ENCODE measurements at places on chromosomes 3 and 15.
A peak's percentile ranks its signal among the peaks of the same experiment; 100 is the strongest.

GRCh38 chr3:61724801-61725200 lies 163.4 kb downstream of the PTPRG start:
- DNase-seq: no peak

- peak; percentile 60 for DNase-seq
These were observed 17.8 kb upstream of the ATP13A4 start for GRCh38 chr3:193572426-193572908.

- no peak for DNase-seq
These were observed at the start of gene SLCO2A1 for GRCh38 chr3:134029734-134030378. TSS of gene SLCO2A1 (minus strand) at chr3:134029925. CDS start at chr3:134029802, 123 bp downstream.

DNA sequence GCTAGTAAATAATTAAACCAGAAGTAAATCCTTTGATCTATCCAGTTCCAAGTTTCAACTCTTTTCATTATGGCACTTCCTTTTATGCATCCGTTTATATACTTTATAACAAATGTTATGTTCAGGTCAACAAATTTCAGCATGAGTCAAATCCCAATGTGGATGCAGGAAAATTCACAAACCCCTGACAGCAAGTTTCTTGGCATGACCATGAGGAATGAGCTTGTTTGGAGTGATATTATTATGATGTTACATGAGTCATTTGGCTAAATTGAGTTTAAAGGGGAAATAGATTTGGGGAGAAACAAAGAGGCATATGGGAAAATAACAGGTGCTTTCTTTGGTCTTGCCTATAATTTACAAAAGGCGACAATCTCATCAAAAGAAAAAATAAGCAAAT lies 32.1 kb upstream of the KCNMB2 start:
- no peak for DNase-seq

- no peak for DNase-seq
These were observed 46.4 kb downstream of the TIPARP start for GRCh38 chr3:156720826-156721225.

- DNase-seq: no peak
These were observed 80.1 kb upstream of the TSC22D2 start for GRCh38 chr3:150327678-150328653.

DNA sequence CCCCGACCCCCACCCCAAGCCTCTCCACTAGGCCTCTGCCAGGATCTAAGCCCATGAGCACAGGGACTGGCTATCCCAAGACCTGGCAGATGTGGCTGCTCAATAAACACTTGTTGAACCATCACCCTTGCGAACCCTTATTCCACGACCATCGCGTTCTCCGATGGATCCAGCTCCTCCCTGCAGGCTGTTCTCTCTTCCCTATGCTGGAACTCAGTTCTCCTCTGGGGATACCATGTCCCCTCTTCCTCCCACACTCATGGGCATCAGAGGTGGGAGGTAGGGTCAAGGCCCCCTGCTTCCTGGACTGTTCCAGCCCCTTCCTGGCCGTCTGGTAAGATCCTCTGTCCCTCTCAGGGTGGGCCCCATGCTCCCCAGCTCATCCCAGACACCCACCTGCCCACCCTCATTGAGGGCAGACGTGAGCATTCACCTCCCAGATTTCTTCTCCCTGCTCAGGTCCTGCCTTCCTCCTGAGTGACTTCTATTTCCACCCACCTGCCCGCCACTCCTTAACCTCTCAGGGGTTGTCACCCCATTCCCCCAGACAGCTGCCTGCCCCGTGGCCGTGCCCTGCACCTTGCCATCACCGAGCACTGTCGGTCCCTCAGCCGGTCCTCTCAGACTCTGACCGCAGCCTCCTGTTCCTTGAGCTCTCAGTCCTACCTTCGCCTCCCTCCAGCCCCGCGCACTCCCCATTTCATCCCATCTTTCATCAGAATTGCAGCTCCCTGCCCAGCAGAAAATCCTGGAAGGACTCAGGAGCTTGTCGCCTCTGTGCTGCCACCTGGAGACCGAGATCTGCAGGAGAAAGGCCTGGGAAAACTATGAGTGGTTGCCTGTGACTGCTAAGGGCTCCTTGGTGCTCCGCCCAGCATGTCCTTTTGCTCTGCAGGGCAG lies 42.0 kb downstream of the PML start:
- peak; percentile 15 for DNase-seq

GRCh38 chr3:111802163-111802625 lies 56.9 kb upstream of the PHLDB2 start:
- DNase-seq: no peak

DNA sequence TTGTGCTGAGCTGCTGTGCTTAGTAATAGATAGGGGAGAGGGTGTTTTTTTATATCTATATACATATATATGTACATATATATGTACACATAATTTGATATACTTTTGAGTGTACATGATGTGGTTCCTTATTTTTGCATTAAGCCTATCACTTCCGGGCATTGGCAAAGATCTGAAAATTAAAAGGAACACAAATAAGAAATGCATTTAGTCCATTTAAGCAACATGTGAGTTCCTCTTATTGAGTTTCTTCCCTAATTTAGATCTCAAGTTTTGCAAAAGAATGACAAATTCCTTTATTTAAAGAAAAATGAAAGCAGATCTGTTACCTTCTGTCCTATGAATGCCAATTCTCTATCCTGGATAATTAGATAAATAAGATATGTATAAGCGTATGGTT lies 435.1 kb downstream of the LPP start:
- no peak for DNase-seq

GRCh38 chr3:71924721-71925120 lies 139.8 kb upstream of the PROK2 start:
- DNase-seq: no peak

GRCh38 chr3:165749821-165750220 lies 87.4 kb downstream of the BCHE start:
- no peak for DNase-seq

- DNase-seq: no peak
These were observed 36.3 kb downstream of the MLH1 start for GRCh38 chr3:37029516-37030163.

DNA sequence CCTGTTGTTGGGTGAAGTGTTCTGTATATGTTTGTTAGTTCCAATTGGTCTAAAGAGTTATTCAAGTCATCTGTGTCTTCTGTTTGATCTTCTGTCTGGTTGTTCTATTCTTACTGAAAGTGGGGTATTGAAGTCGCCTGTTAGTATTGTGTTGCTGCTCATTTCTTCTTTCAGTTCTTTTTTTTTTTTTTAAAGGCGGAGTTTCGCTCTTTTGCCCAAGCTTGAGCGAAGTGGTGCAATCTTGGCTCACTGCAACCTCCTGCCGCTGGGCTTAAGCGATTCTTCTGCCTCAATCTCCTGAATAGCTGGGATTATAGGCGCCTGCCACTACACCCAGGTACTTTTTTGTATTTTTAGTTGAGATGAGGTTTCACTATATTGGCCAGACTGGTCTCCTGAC lies 23.5 kb downstream of the PFN2 start:
- no peak for DNase-seq

DNA sequence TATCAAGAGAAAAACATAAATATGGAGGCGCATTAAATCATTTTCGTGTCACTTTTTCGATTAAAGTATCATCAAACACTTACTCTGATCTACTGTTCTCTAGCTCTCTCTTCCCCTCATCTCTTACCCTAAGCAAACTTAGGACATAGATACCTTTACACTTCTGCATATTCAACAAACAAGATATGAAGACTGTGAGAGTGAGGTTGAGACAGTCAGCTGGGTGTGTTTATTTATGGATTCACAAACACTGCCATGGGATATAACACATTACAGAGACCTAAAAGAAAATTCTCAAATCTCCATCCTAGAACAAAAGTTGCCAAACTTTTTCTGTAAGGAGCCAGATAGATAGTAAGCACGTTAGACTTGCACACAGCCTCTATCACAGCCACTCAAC lies 85.2 kb upstream of the ZNF385D start:
- no peak for DNase-seq

DNA sequence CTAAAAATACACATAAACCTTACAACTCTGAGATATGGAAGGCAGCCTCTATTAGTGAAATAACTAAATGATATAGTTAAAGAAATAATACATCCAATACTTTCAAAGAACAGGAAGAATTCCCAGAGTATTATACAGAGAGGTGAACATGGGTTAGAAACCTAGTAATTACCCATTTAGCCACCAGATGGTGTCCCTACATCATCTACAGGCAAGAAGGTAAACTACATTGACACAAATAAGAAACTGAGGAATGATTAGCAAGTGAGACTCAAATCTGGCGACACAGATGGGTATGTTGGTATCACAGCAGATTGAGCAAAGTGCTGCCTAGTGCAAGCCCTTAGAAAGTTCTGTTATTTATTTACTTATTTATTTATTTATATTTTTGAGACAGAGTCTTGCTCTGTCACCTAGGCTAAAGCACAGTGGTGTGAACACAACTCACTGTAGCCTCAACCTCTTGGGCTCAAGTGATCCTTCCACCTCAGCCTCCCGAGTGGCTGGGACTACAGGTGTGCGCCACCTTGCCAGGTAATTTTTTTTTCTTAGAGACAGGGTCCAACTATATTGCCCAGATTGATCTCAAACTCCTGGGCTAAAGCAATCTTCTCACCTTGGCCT lies 28.2 kb downstream of the NEK4 start:
- no peak for DNase-seq

DNA sequence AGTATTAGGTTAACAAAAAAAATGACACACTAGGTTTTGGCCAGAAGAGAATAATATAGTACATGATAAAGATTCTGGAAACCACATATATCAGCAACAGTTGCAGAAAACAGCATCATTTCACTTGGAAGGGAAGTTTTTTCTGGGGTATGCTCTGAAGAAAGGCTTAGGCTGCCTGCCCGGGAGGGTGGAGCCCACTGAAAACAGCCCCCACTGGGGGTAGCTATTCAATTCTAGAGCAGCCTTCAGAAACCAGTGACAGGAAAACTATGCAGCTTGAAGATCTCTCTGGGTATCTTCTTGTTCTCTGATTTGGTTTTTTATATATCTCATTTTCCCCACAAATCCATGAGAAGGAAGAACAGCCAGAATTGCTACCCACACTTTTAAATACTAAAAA lies 43.2 kb downstream of the ZMAT3 start:
- no peak for DNase-seq

GRCh38 chr3:51720292-51721061 lies 13.6 kb downstream of the GRM2 start:
- DNase-seq: no peak

GRCh38 chr3:129282727-129283327 lies 4.2 kb downstream of the HMCES start:
- no peak for DNase-seq

- DNase-seq: no peak
These were observed 23.5 kb upstream of the SLC4A7 start for GRCh38 chr3:27507515-27508266.

DNA sequence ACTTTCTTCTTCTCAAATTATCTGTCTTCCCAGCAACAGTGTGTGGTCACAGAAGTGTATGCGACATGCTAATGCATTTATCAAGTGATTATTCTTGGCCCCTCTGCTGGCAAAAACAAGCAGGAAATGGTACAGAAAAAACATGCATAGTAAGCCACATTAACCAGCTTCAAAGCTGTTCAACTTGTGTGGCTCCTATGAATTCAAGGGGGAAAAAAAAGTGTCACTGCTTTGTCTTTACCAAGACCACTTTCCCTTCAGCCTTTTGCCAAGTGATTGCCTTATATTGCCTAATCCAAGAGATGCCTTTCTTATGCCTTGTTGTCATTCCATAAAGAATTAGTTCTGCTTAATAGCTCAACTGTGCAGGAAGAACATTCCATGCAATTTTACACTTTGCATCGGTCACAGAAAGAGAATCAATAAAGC lies 39.1 kb downstream of the PRTG start:
- no peak for DNase-seq

- DNase-seq: no peak
These were observed 256.1 kb upstream of the ARPP21 start for GRCh38 chr3:35383216-35383615.

- no peak for DNase-seq
These were observed 30.7 kb downstream of the HCN4 start for GRCh38 chr15:73338058-73338457.

- no peak for DNase-seq
These were observed 99.3 kb upstream of the RAD18 start for GRCh38 chr3:9062570-9062969.

- no peak for DNase-seq
These were observed 84.7 kb upstream of the THBS1 start for GRCh38 chr15:39495871-39496840.

DNA sequence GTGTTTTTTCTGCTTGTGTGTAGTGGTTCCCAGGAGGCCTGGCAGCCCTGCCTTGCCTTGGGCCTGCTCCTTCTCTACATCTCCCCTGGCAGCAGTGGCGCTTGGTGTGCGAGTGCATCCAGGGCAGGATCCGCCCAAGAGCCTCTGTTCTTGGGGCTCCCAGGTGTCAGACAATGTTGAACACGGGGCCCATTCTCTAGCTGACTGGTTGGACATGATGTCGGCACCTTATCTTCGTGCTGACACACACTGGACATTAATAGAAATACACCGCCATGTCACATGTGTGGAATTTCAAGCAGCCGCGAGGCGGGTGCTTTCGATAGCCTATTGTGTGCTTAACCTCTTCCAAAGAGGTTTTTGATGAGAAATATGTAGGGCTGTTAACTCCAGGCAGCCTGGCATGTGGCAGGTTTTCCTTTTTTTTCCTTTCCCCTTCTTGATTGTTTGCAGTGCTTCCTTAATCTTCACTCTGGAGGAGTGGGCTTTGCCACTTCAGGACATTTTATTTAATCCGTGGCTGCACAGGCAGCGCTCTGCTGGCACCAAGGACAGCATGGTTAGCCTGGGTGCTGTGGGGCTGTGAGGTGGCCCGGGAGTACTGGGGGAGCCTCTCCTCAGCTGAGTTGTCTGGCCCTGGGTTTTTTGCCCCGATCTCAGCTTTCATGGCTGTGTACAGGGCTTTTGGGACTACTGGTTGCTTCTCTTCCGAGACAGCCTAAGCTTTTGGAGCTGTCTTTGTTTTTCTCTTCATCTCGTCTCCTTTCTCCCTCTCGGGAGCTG lies 42.5 kb downstream of the CHCHD6 start:
- no peak for DNase-seq

GRCh38 chr3:45067941-45068340 lies 41.8 kb downstream of the CLEC3B start:
- DNase-seq: no peak

- DNase-seq: no peak
These were observed 21.8 kb upstream of the EDEM1 start for GRCh38 chr3:5165698-5166097.

DNA sequence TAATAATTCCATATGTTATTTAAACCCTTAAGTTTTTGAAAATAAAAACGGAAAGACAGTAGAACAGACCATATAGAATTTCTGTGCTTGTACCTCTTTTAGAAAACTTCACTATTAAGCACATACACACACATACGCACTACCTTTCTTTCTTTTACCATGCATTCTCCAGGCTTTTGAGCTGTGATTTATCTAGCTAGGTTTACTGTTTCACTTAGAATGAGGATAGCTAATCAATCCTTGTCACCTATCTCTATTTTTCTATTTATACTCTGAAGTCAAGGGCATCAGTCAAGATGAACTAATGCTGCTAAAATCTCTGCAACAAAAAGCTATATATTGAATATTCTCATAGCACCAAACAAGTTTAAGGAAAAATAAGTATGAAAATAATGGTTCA lies 43.2 kb downstream of the GOLIM4 start:
- DNase-seq: no peak

- no peak for DNase-seq
These were observed 21.1 kb downstream of the GTF2A2 start for GRCh38 chr15:59636184-59636583.
